ENCODE measurements at places on chromosomes 2 and 18.

DNA sequence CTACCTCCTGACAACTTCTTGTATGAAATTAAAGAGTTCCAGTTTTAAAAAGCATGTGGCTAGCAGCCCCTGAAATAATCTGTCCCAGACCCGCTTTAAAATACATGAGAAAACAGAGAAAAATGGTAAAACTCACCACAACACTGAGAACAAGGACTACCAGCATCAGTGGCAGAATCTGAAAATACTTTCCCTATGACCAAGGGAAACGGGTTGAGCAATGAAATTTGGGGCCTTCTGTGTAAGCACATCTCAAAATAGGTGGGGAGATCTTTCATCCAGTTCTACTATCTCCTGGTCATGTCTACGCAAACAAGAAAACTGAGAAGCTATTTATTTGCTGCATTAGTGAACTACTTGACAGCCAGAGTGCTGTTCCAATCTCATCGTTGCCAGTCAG lies 172.3 kb downstream of the LNPK start:
- DNase-seq, result no peak

GRCh38 chr2:104332731-104333130 lies 521.2 kb upstream of the POU3F3 start:
- DNase-seq, result no peak

DNA sequence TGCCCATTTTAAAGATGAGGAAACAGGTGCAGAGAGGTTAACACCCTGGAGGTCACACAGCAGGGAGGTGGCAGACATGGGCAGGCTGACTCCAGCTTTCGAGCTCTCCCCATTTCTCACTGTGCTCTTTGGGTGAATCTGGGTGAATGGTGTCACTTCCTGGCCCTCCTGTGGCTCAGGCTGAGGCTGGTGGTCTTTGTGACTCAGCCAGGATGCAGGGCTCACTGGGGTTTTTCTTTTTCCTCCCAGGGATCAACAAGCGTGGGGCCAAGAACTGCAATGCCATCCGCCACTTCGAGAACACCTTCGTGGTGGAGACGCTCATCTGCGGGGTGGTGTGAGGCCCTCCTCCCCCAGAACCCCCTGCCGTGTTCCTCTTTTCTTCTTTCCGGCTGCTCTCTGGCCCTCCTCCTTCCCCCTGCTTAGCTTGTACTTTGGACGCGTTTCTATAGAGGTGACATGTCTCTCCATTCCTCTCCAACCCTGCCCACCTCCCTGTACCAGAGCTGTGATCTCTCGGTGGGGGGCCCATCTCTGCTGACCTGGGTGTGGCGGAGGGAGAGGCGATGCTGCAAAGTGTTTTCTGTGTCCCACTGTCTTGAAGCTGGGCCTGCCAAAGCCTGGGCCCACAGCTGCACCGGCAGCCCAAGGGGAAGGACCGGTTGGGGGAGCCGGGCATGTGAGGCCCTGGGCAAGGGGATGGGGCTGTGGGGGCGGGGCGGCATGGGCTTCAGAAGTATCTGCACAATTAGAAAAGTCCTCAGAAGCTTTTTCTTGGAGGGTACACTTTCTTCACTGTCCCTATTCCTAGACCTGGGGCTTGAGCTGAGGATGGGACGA lies 13.2 kb downstream of the ITM2C start:
- DNase-seq, result no peak

- DNase-seq, result no peak
These were observed 714 bp downstream of the RPIA start for GRCh38 chr2:88692187-88692586.

DNA sequence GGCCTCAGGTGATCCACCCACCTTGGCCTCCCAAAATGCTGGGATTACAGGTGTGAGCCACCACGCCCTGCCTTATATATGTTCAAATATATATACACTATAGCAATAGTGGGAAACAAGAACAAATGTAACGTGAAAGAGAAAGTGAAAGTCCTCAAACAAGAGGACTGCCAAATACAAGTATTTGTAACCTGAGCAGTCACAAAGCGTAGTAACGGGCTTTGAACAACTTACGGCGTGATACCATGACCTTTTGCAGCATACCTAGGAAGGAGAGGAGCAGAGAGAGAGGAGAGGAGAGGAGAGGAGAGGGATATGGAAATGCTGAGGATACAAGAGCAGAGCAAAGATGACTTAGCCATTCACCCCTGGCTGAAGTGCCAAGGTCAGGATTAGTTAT lies 113.8 kb upstream of the RGPD4 start:
- DNase-seq, result no peak
